ENCODE measurements at places on chromosomes 12 and 14. TPM values are rescaled to one million over a fixed set of nuclear protein-coding genes. Genes with fewer than 3 reads are reported as not detected.
A peak's percentile ranks its signal among the peaks of the same experiment; 100 is the strongest.

The ACSS3 gene
- 32.5 TPM for total RNA-seq

The CTSG gene
- 0.67 TPM for total RNA-seq

The DHRS2 gene
- total RNA-seq = not detected

The IAPP gene
- not detected for total RNA-seq

The PLA2G1B gene
- total RNA-seq = not detected

The SELPLG gene
- total RNA-seq = 2.7 TPM

The NKX2-8 gene
- 2.6 TPM for total RNA-seq

The RTN1 gene
- 20.8 TPM for total RNA-seq

The IL23A gene
- 0.67 TPM for total RNA-seq

The AMN gene
- 2.7 TPM for total RNA-seq

The GDF3 gene
- not detected for total RNA-seq

DNA sequence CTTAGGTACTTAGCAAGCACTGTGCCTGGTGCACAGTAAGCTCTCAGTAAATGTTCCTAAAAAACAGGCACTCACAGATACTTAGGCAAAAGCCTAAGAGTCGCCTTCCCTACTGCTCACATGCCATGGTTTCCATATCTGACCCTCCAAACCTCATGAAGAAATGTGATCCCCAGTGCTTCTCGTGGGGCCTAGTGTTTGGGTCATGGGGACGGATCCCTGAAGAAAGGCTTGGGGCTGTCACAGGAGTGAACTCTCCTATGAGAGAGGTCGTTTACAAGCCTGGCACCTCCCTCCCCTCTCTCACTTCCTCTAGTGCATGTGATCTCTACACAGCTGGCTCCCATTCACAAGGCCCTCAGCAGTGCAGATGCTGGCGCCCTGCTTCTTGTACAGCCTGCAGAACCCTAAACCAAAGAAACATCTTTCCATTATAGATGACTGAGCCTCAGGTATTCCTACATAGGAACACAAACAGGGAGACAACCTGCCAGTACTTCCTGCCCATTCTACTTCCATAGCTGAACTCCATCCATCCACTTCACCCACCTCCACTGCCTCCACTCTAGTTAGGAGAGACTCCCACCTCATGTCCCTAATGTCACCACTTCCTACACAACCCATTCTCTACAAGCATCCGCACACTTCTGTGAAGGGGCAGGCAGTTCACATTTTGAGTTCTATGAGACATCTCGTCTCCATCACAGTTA is 2.9 kb downstream of the SLC15A4 start:
- peak; percentile 20 for DNase-seq

DNA sequence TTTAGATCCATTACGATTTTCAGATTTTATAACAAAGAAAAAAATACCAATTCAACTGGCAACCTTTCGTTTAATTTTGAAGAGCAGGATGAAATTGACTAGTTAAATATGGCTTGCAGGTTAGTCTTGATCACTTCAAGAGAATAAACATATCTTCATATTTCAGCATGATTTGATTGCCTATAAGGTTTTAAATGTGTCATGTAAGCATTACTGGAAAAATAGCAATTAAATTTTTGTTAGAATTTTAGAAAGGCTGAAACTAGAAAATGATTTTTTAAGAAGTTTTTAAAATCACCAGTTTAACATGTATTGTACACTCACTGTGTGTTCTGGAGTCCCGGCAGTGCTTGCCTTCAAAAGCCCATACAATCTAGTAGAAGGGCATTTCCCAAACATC is 310.2 kb upstream of the DIO2 start:
- no peak for DNase-seq

DNA sequence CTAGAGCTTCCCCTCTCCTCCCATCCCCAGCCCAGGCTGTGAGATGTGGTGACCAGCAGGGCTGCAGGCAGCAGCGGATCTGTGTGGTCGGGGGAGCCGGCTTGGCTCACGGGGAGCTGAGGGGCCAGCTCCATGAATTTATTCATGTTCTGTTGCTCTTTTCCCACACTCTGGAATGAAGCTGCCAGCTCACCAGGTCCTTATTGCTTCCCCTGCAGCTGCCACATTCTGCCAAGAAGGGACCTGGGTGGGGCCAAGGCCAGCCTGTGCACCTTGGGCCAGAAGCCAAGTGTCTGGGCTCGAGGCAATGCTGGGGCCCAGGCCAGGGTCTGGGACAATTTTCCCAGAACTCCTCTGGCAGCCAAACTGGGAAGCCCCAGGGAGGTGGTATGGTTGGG is 2.5 kb upstream of the C1QL4 start:
- DNase-seq = peak; percentile 58

DNA sequence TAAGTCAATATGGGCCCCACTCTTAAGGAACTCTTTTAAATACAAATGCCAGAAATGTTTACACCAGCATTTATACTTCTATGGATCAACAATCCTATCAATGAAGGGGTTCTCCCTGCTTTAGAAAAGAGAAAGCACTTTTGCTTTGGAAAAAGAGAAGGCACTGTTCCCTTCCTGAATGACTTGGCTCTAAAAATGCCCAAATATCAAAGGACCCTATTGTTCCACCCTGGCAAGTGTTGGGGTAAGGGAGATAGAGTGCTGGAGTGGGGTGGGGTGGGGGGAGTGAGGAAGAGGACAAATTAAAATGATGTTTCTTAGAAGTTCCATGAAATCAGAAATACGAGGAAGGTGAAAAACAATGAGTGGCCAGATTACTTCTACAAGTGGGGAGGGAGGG is 131.6 kb upstream of the GRIN2B start:
- DNase-seq = no peak

DNA sequence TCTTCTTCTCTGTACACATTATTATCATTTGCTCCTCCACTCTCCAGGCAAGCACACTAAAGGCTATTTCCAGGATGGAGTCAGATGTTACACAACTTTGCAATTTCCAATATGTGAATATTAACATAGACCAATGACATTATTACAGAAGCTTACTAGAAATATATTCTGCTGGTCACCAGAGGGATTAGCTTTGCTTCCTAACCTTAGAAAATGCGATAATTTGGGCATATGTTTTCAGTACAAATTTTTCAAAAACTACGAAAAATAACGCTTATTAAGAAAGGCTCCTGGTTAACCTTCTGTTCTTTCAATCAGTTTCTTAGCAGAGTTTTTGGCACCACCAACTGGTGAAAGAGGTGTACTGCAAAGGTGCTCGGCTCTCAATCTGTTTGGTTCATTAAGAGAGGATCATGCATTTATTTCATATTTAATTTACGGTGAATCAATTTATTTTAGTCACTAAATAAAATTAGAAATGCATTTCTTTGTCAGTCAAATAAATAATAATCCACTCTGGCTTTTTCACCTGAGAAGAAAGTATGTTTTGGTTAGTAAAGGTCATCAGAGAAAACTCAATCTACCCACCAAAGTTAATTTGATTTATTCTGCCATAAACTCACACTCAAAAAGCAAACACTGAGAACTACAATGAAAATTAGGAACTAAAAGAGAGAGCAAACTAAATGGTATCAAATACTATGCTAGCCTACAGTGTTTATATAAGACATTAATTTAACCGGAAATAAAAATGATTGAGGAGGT is 39.2 kb downstream of the EFCAB11 start:
- peak; percentile 53 for DNase-seq

DNA sequence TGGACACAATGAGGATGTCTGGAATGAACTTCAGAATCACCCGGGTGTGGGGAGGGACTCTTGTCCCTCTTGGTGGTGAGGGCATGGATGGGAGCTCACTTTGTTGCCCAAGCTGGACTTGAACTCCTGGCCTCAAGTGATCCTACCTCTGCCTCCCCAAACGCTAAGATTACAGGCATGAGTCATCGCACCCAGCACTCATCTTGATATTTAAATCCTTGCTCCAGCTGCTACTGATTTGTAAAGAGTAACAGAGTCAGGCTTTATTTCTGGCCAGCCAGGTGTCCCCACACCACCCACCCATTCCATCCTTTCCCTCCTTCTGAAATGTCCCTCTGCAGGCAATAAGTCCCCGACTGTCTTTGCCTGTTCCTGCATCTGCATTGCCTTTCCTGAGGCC is 4.9 kb downstream of the DDX54 start:
- DNase-seq = no peak

DNA sequence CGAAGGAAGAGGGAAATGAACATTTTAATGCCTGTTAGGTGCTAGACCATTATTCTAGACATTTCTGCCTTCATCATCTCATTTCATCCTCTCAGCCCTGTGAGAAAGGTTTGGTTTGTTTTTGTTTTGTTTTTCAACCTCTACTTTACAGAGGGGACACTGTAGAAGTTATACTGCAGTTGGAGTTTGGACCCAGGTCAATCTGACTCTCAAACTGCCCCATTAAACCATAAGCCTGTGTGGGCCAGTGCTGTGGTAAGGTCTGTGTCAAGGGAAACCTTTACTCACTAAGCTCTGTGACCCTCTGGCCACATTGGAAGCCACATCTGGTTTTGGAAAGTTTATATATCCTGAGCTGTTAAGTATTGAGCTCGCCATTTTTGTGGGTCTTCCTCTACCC is 8.5 kb downstream of the TEAD4 start:
- no peak for DNase-seq

DNA sequence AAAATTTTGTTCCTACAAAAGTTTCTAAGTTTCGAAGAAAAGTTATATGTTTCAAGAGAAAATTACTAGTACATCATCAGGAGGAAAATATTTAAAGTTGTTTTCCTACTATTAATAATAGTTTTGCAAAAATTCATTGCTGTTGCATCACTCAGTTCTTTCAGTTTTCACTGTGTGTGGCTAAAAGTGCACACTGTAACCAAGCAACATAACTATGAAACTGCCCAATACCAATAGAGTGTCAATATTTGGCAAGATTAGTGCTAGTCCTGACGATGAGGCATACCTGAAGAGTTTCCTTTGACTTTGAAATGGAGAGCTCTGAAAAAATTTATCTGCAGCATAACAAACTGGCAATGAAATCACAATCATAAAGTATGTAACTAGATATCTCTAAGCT is 194.3 kb downstream of the CPNE8 start:
- DNase-seq = no peak

GRCh38 chr12:112985642-112986290 is 7.4 kb downstream of the OAS2 start:
- DNase-seq = no peak

DNA sequence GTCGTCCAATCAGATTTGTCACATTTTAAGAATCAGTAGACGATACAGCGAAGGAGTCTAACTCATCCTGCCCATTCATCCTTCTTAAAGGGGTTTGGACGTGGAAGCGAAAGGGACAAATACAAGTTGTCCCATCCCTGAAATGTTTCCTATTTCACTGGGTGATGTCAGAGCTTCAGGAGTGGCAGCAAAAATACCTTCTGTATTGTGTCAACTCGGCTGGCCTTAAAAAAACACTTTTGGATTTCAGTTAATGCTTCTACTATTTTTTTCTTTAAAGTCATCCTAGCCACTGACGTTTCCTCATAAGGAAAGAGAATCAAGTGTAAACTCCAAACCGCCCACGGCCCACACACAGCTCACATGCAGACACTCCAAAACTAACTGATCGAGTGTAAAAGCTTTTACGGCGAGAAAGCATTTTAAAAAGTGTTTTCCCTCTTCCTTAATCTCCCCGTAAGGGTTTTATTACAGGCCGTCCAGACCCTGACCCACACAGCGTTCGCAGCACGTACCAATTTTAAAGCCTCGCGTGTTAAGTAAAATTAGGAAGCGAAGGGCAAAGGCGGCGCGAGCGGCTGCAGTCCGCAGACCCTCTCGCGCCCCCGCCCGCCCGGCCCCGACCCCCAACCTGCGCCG is 593 bp downstream of the CFL2 start:
- peak; percentile 76 for DNase-seq

DNA sequence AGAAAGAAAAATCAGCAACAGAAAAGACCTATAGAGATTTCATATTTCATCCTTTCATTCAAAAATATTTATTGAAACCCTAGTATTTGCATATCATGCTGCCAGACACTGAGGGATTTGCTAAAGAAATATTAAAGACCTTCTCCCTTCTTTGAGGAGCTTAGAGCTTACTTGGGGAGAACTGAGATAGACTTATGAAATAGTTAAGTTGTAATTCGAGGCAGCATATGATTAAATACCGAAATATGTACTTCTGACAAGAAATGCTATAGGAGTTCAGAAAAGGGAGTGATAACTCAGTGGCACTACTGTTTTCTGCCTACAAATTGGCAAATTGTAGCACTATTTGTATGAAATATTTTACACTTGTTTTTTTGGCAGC is 59.1 kb downstream of the PLXNC1 start:
- DNase-seq = no peak

- no peak for DNase-seq
These were observed 92.8 kb upstream of the PLXNC1 start for GRCh38 chr12:94055528-94055927.

GRCh38 chr12:113634982-113635381 is 163.3 kb upstream of the LHX5 start:
- no peak for DNase-seq

GRCh38 chr12:63875703-63876102 is 31.2 kb downstream of the SRGAP1 start:
- no peak for DNase-seq

- DNase-seq = no peak
These were observed 127.7 kb upstream of the SRRM4 start for GRCh38 chr12:118853634-118854033.

- DNase-seq = no peak
These were observed 272.4 kb downstream of the DPF3 start for GRCh38 chr14:72621387-72622065.

- no peak for DNase-seq
These were observed 21.5 kb upstream of the OAS1 start for GRCh38 chr12:112885236-112885635.

Measured in thyroid gland (tissue), 4 donors.